ENCODE measurements at places on chromosomes 13 and 19.

DNA sequence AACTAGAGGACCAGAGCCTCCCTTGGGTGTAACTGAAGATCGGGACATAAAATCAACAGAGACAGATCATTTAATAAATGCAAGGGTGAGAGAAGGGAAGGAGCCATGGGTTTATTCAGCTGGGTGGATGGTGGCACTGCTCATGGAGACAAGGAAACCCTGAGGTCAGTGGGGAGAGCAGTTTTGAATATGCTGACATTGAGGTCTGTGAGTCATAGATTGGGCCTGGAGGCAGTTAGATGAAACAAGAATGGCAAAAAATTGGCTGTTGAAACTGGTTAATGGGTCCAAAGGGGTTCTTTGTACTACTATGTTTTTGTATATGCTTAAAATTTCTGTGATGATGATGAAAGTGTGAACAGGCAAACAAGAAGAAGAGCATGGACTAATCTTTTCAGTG, 5.1 kb upstream of the GTF3A start:
- no peak for DNase-seq

DNA sequence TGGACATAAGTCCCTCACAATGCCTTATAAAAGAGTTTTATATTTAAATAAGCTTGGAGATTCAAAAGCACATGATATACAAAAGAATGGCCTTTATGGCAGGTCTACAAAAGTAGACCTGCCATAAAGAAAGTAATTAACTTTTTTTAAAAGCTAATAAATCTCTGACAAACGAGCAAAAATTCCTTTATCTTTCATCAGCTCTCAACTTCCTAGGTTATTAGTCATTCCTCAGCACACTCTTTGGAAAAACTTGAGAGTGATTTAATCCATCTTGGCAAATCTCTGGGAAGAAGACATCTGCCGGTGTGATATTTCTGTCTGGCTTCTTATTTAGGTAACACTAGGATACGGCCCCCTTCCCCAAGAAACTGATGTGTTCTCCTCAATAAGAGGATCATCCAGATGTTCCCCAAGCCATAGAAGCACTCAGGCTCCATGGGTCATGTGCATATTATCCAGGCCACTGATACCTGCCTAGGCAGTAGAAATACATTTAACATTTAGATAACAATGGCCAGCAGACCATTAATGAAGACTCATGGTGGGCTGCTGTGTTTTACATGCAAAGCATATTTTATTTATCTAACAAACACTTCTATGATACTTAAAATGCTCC, 372.7 kb downstream of the LIG4 start:
- no peak for DNase-seq

- DNase-seq = no peak
Observed at GRCh38 chr13:106589716-106590115, 21.8 kb upstream of the ARGLU1 start.

GRCh38 chr19:16433986-16434385, 37.8 kb downstream of the EPS15L1 start:
- no peak for DNase-seq

GRCh38 chr13:26406791-26407190, 150.7 kb upstream of the WASF3 start:
- no peak for DNase-seq

DNA sequence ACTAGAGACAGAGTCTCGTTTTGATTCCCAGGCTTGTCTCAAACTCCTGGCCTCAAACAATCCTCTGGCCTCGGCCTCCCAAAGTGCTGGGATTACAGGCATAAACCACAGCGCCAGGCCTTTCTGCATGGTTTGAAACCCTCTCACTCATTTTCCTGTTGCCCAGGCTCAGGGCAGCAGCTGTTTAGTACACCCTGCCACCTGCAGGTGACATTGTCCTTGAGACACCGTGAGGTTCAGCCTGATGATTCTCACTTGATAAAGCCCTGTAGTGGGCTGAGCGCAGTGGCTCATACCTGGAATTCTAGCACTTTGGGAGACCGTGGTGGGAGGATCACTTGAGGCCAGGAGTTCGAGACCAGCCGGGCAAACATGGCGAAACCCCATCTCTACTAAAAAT, 12.5 kb downstream of the IL12RB1 start:
- DNase-seq = no peak

DNA sequence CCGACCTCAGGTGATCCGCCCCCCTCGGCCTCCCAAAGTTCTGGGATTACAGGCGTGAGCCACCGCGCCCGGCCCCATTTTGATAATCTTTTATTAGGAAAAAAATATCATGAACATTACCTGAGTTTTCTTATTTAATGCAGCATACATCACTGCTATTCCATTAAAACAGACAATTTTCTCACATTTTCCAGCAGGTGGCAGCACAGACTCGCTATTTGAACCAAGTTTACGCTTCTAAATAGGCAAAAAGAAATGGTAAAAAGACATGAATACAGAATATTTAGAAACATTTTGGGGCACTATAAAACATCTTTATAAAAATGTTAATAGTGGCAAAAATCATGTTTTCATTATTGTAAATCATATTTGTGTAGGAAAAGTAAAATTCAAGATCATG, 903.1 kb downstream of the SLITRK6 start:
- peak; percentile 11 for DNase-seq

GRCh38 chr13:99985241-99985874, 3.8 kb downstream of the ZIC2 start:
- no peak for DNase-seq

- no peak for DNase-seq
Observed at GRCh38 chr19:50460161-50460765, 16.0 kb upstream of the EMC10 start.

- DNase-seq = no peak
Observed at GRCh38 chr13:108561149-108561548, 68.3 kb upstream of the MYO16 start.

DNA sequence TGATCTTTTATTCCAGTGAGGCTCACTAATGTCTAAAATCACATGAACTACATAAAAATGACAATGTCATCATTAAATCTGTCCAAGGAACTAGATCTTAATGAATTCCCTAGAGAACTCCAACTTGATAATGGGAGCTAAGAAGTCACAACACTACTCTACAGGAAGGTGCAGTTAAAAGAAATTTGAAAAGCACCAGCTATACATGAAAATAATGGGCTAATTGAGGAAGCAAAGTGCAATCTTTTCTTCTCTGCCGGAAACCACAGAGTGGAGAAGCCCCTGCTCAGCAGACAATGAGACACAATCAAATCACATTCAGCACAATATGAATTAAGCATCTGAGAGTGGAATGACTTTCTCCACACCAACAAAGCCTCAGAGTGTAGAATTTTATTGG, 261.7 kb downstream of the LHFPL6 start:
- no peak for DNase-seq

Measured in substantia nigra (tissue), 51 donors.